GM13977 (cell line): ENCODE measurements at places on chromosomes 11 and 22.

DNA sequence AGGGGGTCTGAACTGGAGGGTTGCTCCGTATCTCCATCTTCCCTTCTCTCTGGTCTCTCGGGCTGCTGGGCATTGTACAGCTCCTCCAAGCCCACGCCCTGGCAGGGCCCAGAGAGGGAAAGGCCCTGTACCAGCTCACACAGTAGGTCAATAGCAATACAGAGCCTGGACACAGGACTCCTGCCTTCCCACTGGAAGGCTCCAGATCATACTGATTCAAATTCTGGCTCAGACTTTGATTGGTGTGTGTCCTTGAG, 6.6 kb downstream of the CSDC2 start:
- no peak for DNase-seq

- DNase-seq, result no peak
Measured at GRCh38 chr11:35968386-35969088, 24.7 kb downstream of the LDLRAD3 start.

- DNase-seq, result no peak
Measured at GRCh38 chr22:49431551-49431950, 396.1 kb downstream of the BRD1 start.

DNA sequence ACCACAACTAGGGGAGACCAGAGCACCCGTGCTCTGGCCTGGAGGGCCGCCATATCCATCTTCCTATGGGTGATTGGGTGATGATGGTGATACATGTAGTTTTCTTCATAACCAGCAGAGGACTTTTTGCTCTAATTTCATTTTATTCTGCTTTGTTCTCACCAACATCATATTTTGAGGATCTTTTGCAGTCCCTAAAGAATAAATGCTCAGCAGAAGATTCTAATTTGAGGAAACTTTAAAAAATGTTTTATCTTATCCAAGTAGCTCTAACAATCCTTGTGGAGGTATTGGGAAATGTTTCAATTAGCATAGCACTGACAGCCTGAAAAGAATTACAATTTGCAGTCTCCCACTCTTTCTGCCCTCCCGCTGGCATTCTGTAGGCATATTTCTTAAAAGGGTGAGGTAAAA, 544.0 kb downstream of the NTM start:
- DNase-seq, result no peak

DNA sequence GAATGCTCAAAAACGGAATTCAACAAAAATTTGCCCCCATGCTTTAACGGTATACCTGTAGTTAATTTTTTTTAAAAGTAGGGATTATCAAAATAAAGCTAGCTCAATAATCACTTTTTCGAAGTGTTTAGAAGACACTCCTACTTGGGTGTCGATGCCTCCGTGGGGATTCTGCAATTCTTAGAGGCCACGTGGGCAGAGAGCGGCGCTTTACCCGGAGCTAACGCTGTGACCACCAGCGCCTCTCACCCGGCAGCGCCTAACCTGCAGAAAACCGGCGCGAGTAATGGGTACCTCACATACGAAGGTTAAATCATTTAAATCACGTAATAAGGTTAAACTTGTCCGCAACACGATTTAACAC, 583 bp downstream of the TAF1D start:
- DNase-seq, result peak; percentile 40

DNA sequence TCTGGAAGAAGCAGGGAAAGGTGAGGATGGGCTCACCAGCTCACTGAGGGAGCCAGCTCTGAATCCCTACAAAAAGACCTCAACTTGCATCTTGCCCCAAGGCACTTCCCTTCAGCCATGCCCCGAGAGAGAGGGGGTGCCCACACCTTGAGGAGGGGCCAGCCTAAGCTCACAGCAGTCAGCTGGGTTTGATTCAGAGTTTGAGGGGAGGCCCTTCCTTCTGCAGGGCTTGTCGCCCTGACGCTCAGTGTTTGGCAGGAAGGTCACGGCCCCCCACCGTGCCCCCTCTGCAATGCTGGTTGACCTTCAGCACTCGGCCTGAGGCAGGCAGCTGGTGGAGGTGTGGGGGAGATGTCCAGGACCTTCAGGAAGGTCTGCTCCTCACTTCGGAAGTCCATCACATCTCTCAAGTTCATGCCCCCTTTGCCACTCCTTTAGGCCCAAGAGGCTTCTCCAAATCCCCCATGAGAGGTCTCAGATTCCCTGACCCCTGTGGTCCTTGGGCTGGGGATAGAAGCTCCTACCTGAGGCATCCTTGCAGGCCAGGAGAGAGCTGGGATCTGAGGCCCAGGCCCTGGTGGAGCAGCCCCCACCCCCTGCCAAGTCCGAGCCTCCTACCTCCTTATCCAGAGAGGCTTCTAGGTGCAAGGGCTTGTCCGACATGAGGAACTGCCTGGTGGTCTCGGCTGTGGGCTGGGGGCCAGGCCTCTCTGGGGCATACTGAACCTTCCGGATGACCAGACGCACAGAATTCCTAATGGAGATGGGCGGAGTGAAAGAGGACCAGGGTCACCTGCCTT, 37.6 kb downstream of the TPBGL start:
- DNase-seq, result no peak

GRCh38 chr11:115132436-115133228, 371.6 kb downstream of the CADM1 start:
- DNase-seq, result peak; percentile 52

DNA sequence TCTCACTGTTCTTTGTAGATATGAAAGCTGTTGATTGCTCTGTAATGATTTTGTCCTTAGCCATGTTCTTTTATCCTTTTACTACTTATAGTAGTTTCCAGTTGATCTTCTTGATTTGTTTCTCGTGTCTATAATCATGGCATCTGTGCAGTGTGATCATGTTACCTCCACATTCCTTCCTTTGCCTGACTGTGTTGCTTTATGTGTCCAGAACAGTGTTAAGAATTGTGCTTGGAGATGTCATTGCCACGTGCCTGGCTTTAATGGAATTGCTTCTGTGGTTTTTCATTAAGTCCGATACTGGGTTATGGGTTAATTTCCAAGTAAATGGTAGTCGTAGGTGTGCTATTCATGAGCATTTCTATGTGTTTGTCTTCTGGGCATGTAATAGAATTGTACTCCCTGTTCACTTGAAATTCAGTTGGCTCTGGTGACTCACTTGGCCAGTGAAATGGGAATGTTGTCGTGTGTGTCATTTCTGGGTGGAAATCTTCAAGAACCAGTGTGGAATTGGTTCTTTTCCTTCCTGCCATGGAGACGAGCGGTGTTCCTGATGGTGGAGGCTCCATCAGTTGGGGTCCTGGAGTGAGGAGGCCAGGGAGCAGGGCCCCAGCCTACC, 6.8 kb downstream of the GTSE1 start:
- no peak for DNase-seq

DNA sequence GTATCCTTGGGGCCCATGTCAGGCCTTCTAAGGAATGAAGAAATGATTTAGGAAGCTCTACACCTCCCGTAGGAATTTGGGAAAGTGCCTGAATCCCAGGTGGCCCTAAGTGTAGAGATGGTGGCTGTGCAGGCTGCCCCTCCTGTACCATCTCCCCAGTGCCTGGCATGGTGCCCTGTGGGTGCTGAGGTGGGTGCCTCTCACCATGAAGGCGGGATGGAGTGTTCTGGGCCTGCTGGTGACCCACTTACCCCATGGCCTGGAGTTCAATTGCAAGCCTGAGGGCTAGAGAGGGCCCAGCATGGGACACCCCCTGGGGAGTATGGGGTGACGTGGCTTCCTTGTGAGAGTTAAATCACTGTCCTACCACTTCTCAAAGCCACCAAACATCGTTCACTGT, 19.8 kb downstream of the SAMM50 start:
- no peak for DNase-seq

- DNase-seq, result no peak
Measured at GRCh38 chr11:30984827-30985226, 384.7 kb downstream of the DCDC1 start.

DNA sequence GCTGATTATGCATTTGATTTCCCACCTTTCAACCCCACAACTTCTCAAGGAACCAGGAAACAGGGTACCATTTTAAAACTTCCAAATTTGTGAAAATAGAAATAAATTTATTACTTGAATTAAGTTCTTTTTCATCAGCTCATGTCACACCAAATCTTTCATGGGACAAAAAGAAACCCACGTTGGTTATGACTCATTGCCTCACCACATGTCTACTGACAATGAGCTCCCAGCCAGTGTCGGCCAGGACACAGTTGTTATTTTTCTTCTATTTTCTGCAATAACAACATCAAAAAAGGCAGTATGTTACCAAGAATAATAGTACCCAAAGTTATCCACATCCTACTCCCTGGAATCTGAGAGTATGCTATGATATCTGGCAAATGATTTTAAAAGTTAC, 17.3 kb downstream of the MS4A6A start:
- no peak for DNase-seq

GRCh38 chr22:47239474-47239860, 477.0 kb downstream of the TBC1D22A start:
- no peak for DNase-seq

GRCh38 chr11:109508943-109509342, 87.0 kb downstream of the C11orf87 start:
- no peak for DNase-seq
